ENCODE measurements at places on chromosomes 13 and 19.

- DNase-seq, result no peak
Observed at GRCh38 chr19:15291548-15292021, 40.8 kb downstream of the BRD4 start.

- DNase-seq, result no peak
Observed at GRCh38 chr19:3984584-3984907, 717 bp downstream of the EEF2 start.

DNA sequence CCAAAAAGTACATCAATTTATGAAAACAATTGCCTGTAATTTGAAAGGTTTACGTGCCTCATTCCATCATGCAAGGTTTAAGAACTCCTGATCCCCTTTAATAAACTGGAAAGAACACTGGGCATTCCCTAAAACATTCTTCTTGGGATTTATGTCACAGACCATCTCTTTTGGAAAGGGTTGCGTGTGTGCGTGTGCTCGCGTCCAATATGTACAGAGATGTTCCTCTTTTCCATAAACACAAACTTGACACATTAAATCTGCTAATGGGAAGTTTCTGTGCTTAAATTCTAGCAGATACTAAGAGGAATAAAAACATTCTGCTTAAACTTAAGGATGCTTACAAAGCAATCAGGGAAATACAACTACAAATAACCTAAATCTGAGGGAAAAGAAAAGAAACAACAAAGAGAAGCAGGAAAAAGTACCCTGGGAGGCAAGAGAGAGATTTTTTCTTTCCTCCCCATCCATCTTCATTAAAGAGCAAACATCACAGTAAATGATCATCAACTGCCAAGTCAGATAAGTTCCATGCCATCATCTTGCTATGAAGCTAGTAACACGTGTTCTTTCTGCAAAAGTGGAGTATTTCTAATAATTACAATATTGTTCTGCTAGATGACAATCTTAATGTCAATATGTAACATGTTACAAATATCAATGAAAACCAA is 83.7 kb downstream of the STK24 start:
- DNase-seq, result no peak

GRCh38 chr19:40381321-40381720 is 8.7 kb downstream of the HIPK4 start:
- DNase-seq, result no peak

- DNase-seq, result no peak
Observed at GRCh38 chr19:13095393-13095784, 7.3 kb downstream of the LYL1 start.

GRCh38 chr19:19191768-19192077 is 229 bp downstream of the BORCS8 start:
- DNase-seq, result no peak
